Upper lobe of left lung (tissue), 6 donors: ENCODE measurements at places on chromosomes 2 and 18.

DNA sequence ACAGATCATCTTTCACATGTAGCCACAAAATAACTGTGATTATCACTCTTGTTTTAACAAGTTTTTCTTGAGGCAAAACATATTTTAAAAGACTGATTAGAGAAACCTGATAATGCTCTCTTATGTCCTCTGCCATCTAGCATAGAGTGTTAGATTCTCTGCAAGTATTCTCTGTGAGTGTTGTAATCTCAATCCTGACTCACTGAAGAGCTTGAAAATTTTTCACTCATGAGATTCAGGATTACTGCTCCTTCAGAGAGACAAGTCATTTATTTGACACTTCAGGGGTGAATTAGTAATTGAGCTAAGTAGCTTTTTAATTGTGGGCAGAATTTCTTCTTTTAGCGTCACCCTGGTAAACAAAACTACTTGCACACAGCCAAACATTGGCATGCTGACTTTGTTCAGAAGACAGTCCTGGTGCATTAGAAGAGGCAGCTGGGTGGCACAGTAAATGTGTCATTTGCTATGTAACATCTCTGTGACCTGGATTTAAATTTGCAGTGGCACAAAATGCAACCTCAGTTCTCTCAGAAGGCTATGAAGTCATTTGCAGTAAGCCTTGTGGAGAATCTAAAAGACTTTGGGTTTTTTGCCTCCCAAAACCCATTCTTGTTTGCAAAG, 172.9 kb downstream of the LRP1B start:
- DNase-seq: no peak

DNA sequence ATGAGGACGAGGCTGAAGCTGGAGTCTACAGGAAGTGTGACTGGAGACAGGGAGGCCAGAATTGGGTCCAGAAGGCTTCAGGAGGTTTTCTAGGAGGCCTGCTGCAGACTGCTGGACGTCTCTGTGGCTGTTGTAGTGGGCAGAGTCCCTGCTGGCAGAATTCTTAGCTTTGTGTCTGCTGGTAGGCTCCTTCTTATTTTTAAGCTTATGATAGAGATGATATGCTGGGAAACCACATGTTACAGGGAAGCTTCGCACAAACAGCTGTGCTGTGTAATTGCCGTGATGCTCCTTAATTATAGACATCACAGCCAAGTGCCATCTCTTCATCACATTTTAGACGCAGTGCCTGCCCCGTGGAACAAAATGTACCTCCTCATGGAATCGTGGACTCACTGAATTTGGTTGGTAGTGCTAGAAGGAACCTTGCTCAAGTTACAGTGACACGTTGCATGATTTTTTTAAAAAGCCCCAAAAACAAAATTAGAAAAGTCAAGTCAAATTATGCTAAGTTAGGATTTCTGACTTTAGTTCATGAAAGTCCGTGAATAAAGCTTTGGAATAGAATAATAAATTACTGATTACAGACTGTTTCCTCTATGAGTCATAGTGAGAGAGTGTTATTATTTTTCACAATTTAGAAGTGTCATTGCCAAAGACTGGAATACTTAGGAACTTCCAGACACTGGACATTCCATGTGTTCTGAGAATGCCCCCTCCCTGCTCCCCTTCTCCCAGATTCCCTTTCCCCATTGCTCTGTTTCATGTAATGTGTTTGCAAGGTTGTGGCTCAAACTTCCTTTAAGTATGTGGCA, 144.1 kb downstream of the FHOD3 start:
- no peak for DNase-seq

- DNase-seq: no peak
These were observed 82.4 kb downstream of the AAK1 start for GRCh38 chr2:69561101-69561500.

GRCh38 chr2:7027411-7027810, 110.2 kb downstream of the RNF144A start:
- no peak for DNase-seq

DNA sequence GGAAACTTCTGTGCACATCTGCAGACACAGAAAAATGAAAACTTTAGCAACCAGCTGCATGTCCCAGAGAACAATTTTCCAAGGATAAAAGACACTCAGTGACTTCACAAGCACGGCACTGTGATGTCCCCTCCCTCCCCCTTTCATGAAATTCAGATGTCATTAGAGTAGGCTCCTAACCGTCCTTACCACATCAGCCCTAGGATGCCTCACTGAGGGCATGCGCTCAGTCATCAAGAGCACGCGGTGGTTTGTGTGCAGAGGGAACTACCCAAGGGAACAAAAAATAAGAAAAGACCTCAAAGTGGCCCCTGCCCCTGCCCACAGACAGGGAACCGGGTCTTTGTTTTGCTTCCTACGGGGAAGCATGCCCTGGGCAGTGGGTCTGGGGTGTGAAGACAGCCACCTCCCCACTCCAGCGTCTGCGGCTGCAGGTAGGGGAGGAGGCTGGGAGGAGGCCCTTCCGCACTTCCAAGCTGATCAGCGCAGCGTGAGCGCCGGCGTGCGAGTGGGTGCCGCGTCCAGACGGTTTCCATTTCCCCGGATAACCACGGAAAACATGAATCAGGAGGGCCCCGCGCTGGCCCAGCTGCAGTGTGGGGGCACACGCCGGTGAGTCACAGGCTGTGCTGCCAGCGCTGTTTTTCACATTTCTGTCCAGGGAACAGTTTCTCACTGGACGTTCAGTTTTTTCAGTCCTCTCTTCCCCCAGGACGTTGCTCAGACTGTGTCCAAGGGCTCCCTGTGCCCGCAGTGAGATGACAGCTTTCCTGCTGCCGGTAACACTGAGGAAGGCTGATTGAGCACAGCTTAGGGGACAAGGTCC, 70.6 kb downstream of the COPS8 start:
- DNase-seq: no peak

DNA sequence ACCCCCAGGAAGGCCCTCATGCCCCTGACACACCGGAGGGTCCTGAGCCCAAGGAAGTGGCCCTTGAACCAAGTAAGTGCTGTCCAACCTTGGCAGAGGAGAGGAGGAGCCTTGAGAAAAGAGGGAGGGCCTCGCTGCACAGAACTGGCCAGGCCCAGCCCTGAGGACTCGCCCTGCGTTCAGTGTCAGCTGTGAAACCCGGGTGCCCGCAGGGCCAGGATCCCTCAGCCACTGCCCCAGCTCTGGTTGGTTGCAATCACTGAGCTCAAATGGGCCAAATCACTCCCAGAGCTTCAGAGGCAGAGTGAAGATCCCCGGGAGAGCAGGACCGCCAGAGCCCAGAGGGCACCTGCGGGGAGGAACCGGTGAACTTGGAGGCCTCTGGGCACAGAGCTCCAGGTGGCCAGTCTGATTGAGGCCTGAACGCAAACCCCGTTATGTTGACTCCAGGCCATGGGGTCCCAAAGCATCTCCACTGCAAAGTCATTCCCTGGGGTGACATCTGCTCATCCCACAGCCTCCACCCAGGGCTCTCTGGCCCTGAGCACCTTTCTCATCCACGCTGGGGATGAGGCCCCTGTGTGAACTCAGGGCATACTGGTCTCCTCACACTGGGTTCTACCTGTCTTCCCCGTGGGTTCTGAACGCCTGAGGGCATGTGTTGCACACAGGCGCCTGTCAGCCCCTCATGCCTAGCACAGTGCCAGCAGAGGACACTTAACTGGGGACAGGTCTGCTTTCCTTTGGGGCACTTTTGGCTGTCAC, 11.9 kb downstream of the GBX2 start:
- no peak for DNase-seq

DNA sequence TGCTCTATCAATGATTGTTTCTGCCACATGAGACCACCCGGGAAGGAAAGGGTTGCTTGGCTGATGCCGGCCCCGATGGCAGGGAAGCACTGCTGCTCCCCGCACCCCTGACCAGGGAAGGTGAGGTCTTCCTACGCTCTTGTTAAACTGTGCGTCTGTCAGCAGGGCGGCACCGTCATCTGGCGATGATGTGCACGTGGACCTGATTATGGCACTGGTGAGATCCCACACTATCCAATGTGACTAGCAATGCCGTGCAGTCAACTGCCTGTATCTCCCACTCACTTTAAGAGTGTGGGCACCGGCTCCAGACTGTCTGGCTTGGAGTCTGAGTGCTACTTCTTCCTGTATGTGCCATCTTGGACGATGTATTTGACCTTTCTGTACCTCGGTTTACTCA, 209.2 kb downstream of the MYT1L start:
- DNase-seq: peak; percentile 36

GRCh38 chr2:101179982-101180381, 28.8 kb upstream of the TBC1D8 start:
- peak; percentile 38 for DNase-seq

GRCh38 chr2:12806549-12807242, 90.0 kb downstream of the TRIB2 start:
- no peak for DNase-seq

DNA sequence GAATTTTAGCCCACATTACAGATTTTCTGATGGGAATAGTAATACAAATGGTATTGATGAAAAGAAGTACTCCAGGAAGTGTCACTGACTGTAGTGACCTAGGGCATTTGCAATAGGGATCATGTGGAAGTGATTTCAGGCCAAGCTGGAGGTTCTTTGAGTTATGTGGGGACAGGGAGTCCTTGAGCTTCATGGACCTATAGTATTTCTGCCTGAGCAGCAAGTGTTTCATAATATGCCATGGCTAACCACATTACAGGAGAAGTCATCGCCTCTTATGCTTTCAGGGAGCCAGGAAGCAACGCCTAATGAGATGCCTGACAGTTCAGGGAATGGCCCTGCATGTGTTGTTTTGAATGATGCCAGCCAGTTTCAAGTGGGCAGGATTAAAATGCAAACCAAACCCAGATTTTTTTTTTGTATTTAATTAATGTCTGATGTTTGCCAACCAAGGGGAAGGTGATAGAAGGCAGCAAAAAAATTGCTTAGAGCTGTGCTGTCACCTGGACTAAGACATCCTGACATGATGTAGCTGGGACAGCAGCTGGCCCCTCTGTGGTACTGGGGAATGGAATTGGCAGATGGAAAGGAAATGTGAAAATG, 109.5 kb downstream of the RAPGEF4 start:
- DNase-seq: no peak
